ENCODE measurements at places on chromosomes 7 and 10.

DNA sequence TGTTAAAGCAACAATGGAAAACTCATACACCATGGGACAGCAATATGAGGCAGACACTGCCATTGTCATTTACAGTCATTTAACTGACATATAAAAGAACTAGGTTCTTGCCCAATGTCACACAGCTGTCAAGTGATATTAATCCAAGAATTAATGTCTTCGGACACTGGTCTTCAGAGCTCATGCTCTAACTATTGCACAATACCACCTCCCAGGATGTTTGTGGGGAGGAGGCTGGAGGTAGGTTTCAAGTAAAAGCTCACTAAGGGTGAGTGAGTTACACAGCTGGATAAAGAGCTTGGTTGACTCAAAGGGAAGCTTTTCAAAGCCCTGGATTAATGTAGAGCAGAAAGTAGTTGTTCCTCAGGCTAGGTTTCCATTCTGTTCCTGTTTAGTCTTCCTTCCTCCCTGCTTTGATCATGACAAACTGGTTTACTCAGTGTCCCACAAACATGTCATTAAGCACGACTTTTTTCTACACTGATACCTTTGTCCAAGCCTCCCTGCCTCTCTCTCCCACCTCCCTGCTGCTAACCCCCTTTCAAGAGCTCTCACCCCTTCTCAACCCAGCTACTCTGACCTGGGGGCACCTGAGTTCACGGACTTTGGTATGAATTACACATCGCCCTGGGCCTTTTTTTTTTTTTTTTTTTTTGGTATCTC lies 987 bp upstream of the EXOC6 start:
- DNase-seq, result no peak

DNA sequence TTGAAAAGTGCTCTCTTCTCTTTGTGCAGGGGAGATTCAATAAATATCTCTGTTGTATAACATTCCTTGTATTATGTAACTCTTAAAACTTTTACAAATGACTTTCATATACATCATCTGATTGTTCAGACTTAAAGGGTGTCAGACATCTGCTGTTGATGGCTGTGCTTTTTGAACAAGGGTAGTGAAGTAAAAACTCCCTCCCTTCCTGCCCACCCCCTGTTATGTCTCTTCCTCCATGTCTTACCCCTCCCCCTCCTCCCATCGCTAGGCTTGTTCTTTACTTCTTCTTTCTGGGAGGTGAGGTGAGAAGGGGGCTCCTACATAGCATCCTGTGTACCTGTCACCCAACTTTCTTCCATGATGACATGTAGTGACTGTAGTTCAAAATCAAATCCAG lies 23.4 kb upstream of the ABCB4 start:
- DNase-seq, result no peak

GRCh38 chr7:130845581-130846085 lies 111.6 kb upstream of the KLF14 start:
- DNase-seq, result peak; percentile 38

DNA sequence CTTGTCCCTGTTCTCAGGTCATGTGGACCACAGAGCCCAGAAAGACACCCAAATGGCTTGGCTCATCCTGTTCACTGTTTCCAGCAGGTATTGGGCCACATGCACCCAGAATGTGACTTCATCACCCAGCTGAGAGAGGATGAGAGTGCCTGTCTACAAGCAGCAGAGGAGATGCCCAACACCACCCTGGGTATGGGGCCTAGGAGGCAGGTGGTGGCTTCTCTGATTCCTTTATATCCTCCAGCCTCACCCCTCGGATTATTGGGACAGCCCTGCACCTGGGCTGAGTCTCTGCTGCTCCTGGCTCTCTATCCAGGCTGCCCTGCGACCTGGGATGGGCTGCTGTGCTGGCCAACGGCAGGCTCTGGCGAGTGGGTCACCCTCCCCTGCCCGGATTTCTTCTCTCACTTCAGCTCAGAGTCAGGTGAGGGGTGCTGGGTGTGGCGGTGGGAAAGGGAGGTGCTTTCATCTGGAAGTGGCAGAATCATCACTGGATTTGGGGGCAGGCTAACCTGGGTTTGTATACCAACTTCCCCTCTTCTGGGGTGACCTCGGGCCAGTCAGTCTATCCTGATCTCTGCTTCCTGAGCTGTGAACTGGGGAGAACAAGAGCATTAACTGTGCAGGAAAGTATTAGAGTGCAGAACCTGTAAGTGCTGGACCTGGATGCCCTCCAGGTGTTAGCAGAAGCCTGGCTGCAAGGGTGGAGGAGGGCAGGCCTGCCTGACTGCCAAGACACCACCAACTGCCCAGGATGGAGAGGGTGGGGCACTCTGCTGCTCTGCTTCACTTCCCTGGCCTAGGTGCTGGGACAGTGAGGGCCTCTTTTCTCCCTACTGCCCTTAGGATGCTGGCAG lies 5.2 kb downstream of the GHRHR start:
- no peak for DNase-seq

DNA sequence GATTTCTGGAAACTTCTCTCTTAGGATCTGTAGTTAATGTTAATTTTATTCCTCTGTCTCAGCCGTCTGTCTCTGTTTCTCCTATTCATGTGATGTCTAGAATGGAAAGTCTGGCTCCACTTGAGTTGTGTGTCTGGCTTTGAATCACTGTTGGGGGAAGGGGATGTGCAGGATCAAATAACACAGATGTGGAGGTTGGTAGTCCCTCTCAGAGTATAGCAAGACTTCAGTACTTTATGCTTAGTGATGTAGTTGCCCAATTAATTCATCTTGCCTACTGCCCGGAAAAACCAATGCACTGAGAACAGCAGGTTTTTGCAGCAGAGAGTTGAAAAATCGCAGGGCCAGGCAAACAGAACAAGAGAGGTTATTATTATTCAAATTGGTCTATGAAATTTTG lies 79.2 kb downstream of the PHTF2 start:
- DNase-seq, result no peak

DNA sequence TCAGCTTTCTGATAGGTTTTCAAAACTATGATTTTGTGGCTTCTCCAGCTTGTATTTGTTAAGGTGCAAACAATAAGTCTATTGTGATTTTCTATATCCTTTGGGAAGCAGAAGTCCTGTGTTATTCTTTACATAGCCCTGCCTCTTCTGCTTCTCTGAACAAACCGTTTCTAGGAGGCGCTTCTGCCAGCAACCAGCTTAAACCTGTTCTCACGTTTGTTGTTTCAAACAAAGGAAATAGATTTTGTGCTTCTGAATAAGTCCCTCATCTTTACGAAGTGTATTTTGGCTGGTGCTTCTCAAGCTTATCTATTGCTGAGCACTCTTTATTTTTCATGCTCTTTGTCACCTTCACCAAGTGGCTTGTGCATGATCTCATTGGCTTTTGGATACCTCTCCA lies 61.0 kb downstream of the VTI1A start:
- DNase-seq, result no peak

- no peak for DNase-seq
These were observed 580.1 kb downstream of the GRID1 start for GRCh38 chr10:85786401-85786899.

- no peak for DNase-seq
These were observed 26.7 kb downstream of the MKLN1 start for GRCh38 chr7:131354390-131354789.

DNA sequence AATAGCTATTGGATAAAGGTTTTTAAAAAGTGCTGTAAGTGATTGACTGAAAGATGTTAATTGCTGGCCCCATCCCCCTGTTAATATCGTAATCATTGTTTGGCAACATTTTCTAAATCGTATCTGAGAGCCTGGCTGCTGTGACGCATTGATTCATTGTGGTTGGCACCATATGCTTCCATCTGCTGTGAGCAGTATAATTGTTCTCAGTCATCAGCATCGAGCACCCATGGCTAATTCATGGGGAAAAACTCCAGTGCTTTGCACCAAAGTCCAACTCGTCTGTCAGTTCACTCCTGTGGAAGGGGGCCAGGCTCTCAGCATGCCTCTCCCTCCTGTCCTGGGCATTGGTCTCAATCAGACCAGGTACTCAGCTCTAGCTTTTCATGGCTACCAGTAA lies 205.2 kb downstream of the STK31 start:
- no peak for DNase-seq

- no peak for DNase-seq
These were observed 1.8 kb downstream of the TFEC start for GRCh38 chr7:116028787-116029186.

- peak; percentile 7 for DNase-seq
These were observed 153.0 kb downstream of the WNT2 start for GRCh38 chr7:117169907-117170306.

DNA sequence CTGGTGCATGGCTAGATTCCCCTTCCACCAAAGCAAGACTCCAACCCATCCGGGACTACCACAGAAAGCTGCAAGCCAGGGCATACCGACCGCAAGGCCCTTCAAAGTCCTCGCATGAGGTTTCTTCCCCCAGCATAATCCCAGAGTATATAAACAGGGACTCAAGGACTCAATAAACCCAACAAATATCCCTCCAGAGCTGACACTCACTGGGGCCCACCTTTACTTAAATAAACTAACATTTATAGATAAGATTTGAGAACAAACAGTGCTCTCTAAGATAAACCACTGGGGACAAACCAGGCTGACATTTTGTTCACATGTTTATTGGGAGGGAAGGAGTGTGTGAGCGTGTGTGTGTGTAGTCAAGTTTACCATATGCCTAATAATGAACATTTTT lies 138.2 kb downstream of the ADAM12 start:
- no peak for DNase-seq

GRCh38 chr10:71465551-71466252 lies 69.0 kb downstream of the CDH23 start:
- DNase-seq, result no peak

- DNase-seq, result no peak
These were observed 56.7 kb downstream of the SNX10 start for GRCh38 chr7:26348234-26348851.

DNA sequence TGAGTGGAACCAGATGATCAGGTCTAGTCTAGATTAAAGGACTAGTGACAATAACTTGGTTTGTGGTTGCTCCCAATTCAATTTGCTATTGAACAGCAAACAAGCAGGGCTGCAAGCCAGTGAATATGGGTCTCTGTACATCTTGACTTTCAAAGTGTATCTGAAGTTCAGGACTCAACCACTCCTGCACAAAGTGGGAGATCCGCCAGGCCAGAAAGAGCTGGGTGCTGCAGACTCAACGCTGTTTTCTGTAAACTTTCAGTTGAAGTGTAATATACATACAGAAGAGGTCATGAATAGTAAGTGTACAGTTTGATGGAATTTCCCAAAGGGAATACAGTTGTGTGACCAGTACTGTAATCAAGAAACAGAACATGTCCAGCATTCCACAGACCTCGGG lies 416.6 kb downstream of the RPS24 start:
- no peak for DNase-seq

- DNase-seq, result no peak
These were observed 26.9 kb downstream of the RGS10 start for GRCh38 chr10:119515511-119516045.

GRCh38 chr7:30201161-30201666 lies 66.4 kb downstream of the MTURN start:
- DNase-seq, result no peak

DNA sequence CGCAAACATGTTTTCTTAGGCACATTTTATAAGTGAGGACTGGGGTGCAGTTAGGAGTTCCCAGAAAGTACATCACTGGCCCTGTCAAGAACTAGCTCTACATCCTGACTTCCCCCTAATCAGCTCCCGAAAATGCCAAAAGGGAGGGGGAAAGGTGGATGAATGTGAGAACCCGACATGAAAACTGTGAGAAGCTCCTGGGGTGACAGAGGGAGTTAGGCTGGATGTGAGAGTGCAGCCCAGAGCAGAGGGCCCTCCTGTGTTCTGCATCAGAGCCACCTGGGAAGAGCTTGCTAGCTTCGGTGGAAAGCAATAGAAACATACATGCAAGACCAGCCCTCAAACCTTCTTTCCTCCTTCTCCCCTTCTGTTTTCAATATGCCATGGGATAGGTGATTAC lies 30.5 kb upstream of the SEM1 start:
- no peak for DNase-seq

GRCh38 chr10:130558746-130559546 lies 422.8 kb downstream of the GLRX3 start:
- no peak for DNase-seq

All from T1000 (cell line).